NCI-H1436 (cell line): ENCODE measurements at places on chromosomes 16 and 17.

DNA sequence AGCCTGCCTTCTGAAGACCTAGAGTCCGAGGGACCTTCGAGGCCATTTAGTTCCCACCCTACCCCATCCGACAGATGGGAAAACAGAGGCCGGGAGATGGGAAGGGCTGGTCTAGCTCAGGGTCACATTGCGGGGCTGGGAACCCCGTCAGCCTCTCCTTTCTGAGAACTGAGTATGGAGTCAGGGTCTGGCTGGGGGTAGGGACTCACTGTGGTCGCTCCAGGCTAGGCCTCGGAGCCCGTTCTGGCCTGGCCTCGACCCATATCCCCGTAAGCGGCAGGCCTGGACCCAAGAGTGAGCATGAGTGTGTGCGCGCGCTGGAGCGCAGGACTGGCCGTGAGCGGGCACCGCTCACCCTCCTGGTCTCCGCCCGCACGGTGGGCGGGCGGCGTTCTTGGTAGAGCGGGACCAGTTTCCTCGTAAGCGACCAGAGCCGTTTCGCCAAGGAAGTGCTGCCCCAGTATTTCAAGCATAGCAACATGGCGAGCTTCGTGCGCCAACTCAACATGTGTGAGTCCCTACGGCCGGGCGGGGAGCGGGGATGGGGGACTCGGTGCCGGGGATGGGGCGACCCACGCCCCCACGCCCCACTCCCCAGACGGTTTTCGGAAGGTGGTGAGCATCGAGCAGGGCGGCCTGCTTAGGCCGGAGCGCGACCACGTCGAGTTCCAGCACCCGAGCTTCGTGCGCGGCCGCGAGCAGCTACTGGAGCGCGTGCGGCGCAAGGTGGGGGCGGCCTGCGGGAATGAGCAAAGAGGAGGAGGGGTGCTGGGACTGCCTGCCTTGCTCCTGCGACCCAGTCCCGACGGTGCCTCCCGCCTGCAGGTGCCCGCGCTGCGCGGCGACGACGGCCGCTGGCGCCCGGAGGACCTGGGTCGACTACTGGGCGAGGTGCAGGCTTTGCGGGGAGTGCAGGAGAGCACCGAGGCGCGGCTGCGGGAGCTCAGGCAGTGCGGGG lies 855 bp downstream of the HSF4 start:
- no peak for DNase-seq

DNA sequence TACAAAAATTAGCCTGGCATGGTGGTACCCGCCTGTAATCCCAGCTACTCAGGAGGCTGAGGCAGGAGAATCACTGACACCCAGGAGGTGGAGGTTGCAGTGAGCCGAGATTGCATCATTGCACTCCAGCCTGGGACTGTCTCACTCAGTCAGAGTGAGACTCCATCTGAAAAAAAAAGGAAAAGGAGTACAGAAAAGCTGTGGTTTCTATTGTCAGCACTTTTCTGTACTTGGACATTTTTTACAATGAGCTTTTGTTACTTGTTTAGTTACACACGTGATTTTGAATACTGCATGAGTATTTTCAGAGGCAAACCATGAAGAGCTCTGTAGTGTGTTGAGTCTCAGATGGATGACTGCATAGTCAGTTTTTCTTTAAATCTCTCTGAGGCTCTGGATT lies 26.3 kb downstream of the ZC3H18 start:
- no peak for DNase-seq

- no peak for DNase-seq
Measured at GRCh38 chr17:9969301-9969935, 64.3 kb upstream of the RCVRN start.

GRCh38 chr17:17933775-17934174 lies 38.4 kb downstream of the TOM1L2 start:
- no peak for DNase-seq

GRCh38 chr16:7509963-7510601 lies 177.4 kb downstream of the RBFOX1 start:
- DNase-seq = no peak

DNA sequence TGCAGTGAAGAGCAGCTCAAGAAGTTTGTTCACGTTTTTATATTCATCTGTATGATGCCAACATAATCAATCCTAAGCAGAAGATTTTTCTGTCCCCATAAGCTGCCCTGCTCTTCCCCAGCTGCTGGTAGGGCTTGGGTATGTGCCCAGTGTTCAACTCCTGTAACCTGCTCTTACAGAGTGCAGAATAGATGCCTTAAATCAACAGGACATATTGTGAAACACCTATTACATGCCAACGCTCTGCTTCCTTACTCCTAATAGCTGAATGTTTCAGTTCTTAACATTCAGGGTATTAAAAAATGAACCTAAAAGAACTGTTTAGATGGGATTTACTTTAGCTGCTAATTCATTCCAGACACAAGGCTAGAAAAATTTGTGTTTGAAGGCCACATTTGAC lies 190.9 kb downstream of the HS3ST3A1 start:
- DNase-seq = no peak
